ENCODE measurements at places on chromosomes 1 and 21.

DNA sequence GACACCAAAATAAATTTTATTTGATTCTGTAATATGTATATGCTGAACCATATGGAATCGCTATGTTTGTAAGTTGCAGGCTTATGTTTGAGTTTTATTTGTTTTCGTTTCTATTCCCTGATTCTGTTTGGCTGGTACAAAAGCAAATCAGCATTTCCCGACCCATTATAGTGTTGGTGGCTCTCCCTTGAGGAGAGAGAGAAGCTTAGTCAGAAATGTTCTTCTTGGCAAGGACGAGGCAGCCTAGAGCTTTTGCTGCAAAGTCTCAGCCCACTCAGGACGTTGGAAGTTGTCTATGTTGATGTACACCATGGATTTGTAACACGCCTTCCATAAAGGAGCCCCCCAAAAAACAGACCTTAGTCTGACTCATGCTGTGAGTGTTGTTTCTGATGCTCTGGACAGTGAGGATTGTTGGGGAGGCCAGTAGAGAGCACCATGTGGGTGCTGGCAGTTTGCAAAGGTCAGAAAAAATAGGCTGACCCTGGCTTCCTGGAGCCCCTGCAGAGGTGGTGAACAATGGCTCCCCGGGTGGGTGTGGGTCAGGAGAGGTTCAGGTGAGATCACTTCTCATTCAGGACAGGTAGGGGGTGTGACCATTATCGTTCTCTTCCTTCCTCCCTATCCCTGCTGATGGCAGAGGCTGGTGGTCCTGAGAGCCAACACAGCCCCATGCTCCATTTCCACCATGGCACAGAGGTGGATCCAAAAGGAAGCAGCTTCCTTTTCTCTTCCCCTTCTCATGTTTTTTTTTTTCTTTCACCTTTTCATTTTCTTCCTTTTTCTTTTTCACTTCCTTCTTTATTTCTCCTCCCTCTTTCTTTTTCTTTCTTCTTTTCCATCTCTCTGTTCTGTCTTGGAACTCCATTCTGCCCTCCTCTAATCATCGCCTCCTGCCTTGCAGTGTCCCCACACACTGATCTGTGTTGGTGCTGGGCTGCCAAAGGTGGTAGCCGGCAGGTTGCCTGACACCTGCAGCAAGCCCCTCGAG, 84.4 kb upstream of the CNTN2 start:
- peaks cover 23% of the 10 kb centered on the region for H3K27me3 ChIP-seq
- no peak for DNase-seq
- H3K27ac ChIP-seq = no peak overlapping the region
- H3K4me3 ChIP-seq = no peak overlapping the region

- no peak for DNase-seq
- H3K4me3 ChIP-seq = no peak overlapping the region
- peaks cover 7% of the 10 kb centered on the region for H3K4me1 ChIP-seq
- H3K27ac ChIP-seq = no peak overlapping the region
- H3K36me3 ChIP-seq = no peaks in the 10 kb centered on the region
- H3K27me3 ChIP-seq = peaks cover 19% of the 10 kb centered on the region
Measured at GRCh38 chr1:201192261-201192788, 1.7 kb downstream of the IGFN1 start.

DNA sequence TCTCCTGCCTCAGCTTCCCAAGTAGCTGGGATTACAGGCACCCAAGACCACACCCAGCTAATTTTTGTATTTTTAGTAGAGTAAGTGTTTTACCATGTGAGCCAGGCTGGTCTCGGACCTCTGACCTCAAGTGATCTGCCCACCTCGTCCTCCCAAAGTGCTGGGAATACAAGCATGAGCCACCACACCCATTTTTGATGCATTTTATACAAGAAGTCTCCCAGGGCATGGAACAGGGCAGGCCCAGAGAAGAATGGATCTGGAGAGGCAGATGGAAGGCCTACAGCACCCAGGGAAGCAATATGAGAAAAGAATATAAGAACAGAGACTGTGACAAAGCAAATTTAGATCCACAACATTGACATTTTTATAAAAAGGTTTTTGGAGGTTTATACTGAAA, 18.8 kb upstream of the IFNAR1 start:
- no peaks in the 10 kb centered on the region for H3K36me3 ChIP-seq
- H3K4me3 ChIP-seq = no peak overlapping the region
- peaks cover 10% of the 10 kb centered on the region for H3K4me1 ChIP-seq
- DNase-seq = no peak
- no peaks in the 10 kb centered on the region for H3K27me3 ChIP-seq

DNA sequence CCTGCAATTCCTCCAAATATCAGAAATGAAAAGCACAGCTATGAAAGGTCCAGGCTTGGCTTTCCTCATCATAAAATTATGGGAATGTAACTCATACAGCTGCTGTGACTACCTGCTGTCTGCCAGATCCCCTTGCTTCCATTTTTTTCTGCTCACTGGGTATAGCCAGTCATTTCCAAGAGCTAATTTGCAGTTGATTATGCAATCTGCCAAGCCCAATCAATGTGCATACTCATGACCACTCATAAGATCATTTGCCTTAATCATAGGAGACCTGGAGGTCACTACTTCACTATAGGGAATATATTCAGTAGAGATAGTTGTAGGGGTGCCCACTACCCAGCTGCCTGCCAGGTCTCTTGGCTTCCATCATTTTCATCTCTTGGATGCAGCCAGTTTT, 417.7 kb upstream of the ZRANB2 start:
- no peak overlapping the region for H3K27ac ChIP-seq
- H3K4me1 ChIP-seq = no peaks in the 10 kb centered on the region
- H3K36me3 ChIP-seq = no peaks in the 10 kb centered on the region
- no peak overlapping the region for H3K4me3 ChIP-seq

DNA sequence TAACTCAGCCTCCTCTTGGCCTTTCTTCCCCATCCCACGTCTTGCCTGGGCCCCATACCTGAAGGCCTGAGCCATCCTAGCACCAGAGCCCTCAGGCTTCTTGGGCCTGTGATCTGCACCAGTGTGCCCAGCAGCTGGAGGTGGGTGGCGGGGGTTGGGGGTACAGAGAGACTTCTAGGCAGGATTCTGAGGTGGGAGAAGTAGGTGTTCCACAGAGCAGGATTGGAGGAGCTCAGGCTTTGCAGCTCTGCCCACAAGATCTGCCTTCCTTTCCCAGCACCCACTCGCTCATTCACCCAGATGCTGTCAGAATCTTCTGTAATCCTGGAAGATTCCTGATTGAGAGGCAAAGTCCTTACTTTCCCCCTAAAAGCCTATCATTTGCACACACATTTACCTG, 10.0 kb upstream of the GJB5 start:
- no peak overlapping the region for H3K27ac ChIP-seq
- no peak overlapping the region for H3K4me3 ChIP-seq
- no peak for DNase-seq
- H3K4me1 ChIP-seq = peaks cover 14% of the 10 kb centered on the region
- peaks cover 53% of the 10 kb centered on the region for H3K27me3 ChIP-seq
- no peaks in the 10 kb centered on the region for H3K36me3 ChIP-seq

DNA sequence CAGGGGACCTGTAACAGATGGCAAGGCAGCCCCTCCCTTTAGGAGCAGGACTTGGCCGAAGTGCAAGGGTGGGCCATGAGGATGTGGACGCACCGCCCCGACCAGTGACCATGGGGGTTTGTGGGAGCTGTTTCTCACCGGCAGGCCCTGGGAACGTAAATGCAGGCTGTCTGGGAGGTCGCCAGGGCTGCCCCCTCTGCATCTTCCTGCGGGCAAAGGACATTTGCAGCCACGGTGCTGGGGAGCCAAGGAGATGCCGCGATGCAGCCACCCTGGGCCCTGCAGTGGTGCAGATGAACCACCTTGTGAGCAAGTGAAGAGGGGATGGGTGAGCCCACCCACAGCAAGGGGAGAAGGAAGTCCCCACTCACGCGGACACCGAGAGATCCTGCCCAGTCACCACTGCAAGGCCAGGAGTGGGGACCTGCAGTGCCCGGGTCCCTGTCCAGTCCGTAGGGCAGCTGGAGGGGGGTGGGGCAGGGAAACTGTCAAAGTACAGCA, 121.1 kb downstream of the SIK1 start:
- peaks cover 4% of the 10 kb centered on the region for H3K4me1 ChIP-seq
- no peak for DNase-seq
- no peaks in the 10 kb centered on the region for H3K36me3 ChIP-seq
- no peak overlapping the region for H3K27ac ChIP-seq
- H3K27me3 ChIP-seq = peaks cover 13% of the 10 kb centered on the region

DNA sequence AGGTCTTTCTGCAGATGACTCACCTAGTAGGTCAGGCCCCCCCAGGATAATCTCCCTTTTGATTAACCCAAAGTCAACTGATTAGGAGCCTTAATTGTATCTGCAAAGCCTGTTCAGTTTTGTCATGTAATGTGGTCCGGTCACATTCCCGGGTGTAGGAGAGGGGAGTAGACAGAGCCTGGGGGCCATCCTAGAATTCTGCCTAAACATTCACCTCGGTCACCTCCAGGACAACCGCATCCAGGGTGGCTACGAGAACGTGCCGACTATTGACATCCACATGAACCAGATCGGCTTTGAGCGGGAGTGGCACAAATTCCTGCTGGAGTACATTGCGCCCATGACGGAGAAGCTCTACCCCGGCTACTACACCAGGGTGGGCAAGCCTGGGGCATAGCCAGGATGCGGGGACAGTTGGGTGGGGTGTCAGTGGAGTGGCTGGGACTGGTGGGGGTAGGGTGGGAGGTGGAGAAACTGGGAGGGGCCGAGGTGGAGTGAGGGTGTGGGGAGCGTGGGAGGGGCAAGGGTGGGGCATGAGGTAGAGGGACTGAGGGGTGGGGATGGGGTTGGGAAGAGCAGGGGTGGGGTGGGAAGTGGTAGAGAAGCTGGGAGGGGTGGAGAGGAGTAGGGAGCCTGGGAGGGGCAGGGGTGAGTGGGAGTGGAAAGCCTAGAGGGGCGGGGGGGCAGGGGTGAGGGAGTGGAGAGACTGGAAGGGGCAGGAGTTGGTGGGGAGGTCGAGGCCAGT, 9.6 kb upstream of the MFN2 start:
- no peak overlapping the region for H3K4me3 ChIP-seq
- H3K4me1 ChIP-seq = peaks cover 3% of the 10 kb centered on the region
- peaks cover 6% of the 10 kb centered on the region for H3K36me3 ChIP-seq
- no peaks in the 10 kb centered on the region for H3K27me3 ChIP-seq
- no peak for DNase-seq

- no peak for DNase-seq
- H3K36me3 ChIP-seq = no peaks in the 10 kb centered on the region
- peaks cover 12% of the 10 kb centered on the region for H3K4me1 ChIP-seq
- no peaks in the 10 kb centered on the region for H3K27me3 ChIP-seq
- no peak overlapping the region for H3K27ac ChIP-seq
- H3K4me3 ChIP-seq = no peak overlapping the region
Measured at GRCh38 chr1:116767782-116768382, 13.7 kb downstream of the CD2 start.

DNA sequence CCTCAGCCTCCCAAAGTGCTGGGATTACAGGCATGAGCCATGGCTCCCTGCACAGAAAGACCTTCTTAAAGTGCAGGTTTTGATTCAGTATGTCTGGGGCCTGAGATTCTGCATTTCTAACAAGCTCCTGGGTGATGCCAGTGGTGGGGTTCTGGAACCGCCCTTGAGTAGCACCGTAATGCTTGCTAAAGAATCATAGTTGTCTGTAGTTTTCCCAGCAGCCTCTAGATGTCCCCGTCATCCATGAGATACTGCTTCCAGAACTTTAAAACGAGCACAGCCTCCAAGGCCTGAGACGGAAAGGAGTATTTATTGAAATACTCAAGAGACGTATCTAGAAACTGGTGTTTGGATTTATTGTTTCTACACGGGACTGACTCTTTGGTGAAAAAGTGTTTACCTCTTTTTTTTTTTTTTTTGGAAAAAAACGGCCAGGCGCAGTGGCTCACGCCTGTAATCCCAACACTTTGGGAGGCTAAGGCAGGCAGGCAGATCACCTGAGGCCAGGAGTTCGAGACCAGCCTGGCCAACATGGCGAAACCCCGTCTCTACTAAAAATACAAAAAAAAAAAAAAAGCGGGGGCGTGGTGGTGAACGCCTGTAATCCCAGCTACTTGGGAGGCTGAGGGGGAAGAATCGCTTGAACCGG, 2.6 kb upstream of the TOR3A start:
- DNase-seq = no peak
- H3K27ac ChIP-seq = no peak overlapping the region
- H3K36me3 ChIP-seq = no peaks in the 10 kb centered on the region
- peaks cover 10% of the 10 kb centered on the region for H3K4me1 ChIP-seq
- no peaks in the 10 kb centered on the region for H3K27me3 ChIP-seq

DNA sequence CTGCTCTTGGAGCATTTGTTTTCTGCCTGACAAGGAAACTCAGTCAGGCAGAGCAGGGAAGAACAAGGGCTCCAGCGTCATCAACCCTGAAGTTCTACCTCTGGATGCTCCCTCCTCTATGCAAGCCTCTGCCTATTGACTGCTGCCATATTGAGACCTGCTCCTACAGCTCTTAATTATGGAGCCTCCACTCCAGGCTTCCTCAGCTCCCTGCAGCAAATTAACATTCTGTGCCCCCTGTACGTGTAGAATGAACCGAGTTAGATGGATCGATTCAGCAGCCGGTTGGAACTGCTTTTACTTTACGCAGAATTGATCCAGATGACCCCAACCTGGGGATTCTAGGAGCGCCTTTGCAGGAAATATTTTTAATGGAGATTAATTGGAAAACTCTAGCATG, 68.7 kb downstream of the KIRREL1 start:
- no peak overlapping the region for H3K27ac ChIP-seq
- peaks cover 4% of the 10 kb centered on the region for H3K36me3 ChIP-seq
- no peak overlapping the region for H3K4me3 ChIP-seq
- DNase-seq = no peak
- H3K4me1 ChIP-seq = peaks cover 17% of the 10 kb centered on the region
- H3K27me3 ChIP-seq = peaks cover 6% of the 10 kb centered on the region

DNA sequence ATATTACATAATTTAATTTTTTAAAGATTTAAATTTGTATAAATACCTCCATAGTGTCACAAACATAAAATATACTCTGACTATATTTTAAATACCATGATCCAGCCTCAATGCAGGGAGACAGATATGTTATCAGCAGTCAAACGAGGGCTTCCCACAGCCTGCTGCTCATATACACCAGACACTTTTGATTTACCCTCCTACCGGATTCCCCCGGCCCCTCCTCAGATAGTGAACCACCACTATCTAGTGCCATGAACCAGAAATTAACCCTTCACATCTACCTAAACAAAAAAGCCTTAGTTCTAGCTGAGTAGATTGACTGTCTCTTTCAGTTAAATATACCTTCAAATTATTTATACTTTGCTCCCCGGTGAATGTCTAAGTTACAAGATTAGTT, 52.4 kb upstream of the C1orf53 start:
- H3K4me3 ChIP-seq = no peak overlapping the region
- no peaks in the 10 kb centered on the region for H3K4me1 ChIP-seq
- no peak for DNase-seq
- H3K36me3 ChIP-seq = no peaks in the 10 kb centered on the region
- no peak overlapping the region for H3K27ac ChIP-seq

DNA sequence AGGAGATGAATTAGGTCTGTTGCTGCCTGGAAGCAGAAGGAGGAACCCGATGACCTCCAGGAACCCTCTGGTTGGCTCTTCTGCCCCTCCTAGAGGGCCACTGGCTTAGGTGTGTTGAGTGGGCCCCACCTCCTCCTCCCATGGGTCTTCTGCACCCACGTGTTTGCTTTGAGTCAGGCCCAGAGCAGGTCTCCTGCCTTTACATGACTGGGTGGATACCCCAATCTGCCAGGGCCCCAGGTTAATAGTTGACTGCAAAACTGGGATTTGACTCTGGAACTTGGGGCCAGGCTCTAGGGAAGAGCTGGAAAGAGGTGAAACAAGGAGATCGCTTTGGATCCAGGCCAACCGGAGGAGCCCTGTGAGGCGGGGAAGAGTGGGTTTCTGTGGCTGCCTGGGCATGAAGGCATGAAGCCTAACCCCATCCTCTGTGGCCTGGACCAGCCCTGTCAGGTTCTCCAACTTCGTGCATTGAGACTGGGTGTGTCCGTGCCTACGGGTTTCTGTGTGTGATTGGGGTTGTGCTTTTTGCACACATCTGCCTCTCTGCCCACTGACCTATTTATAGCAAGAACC, 7.8 kb upstream of the LAD1 start:
- H3K36me3 ChIP-seq = no peaks in the 10 kb centered on the region
- H3K4me1 ChIP-seq = peaks cover 17% of the 10 kb centered on the region
- no peak for DNase-seq
- no peak overlapping the region for H3K4me3 ChIP-seq

Measured in progenitor cell of endocrine pancreas (in vitro differentiated cells).